ENCODE measurements at places on chromosomes 7 and 10.

DNA sequence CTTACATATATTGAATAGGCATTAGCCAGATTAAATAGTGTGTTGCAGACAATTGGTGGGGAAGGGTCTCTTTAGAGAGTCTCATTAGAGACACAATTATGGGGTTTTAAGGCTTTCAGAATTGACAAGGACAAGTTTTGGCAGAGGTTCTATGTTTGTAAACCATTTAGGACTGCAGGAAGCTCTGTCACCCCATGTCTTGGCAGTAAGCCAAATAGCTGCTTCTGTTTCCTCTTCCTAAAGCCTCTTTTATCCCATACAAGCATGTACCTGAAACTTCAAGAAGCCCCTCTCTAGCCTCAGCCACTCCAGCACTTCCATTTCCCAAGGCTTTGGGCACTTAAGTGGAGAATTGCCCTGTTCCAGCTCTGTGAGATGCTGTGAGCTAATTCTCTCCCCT is 21.8 kb upstream of the LRRC4 start:
- DNase-seq = no peak

GRCh38 chr10:95499482-95499989 is 61.6 kb downstream of the SORBS1 start:
- no peak for DNase-seq

DNA sequence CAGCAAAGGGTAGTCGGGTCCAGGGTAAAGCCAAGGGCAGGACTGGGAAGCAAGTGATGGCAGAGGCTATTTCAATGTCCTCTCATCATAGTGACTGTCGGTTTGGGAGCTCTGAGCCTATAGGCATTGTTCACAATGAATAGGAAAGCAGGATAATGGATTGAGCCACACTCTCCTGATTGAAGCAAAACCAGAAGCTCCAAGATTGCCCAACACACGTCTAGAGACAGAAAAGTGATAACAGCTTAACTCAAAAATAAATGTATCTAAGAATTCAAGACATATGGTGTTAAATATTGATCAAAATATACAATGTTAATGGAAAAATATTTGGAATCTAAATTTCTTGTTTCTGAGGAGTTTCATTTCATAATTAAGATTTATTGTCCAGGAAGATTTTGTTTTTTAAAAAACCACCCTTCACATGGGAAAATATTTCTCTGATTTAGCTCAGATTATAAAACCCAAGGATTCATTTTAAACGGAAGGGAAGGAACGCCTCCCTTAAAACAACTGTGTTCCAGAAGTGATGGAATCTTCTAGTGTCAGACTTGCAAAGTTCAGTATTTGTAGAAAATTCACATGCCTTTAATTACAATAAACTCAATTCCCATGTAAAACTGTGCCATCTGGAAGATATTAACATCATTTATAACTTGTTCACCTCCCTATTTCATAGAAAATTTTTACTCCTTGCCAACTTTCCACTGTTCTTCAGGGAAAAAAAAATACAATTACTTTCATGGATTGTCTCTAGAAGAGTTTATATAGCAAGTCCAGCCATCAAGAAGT is 54.5 kb downstream of the NRP1 start:
- DNase-seq = no peak

DNA sequence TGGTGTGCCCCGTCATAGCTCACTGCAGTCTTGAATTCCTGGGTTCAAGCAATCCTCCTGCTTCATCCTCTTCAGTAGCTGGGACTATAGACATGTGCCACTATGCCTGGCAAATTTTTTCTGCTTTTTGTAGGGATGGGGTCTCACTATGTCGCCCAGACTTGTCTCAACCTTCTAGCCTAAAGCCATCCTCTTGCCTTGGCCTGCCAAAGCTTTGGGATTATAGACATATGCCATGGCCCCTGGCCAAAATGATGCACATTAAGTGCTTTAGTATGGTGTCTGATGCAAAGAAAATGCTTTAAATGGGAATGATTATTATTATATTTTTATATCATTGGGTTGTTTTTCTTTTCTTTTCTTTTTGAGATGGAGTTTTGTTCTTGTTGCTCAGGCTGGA is 33.2 kb upstream of the VCL start:
- DNase-seq = no peak

- no peak for DNase-seq
These were observed 74.4 kb downstream of the CFAP58 start for GRCh38 chr10:104427989-104428388.

GRCh38 chr7:429828-430180 is 89.8 kb downstream of the PDGFA start:
- DNase-seq = no peak

GRCh38 chr10:7417103-7417623 is 6.3 kb upstream of the SFMBT2 start:
- no peak for DNase-seq

- DNase-seq = no peak
These were observed 71.1 kb upstream of the CUX1 start for GRCh38 chr7:101746314-101746713.

- DNase-seq = no peak
These were observed 348.5 kb upstream of the PRKCQ start for GRCh38 chr10:6928586-6928985.

GRCh38 chr10:89301232-89301631 is 614 bp upstream of the IFIT2 start:
- no peak for DNase-seq

GRCh38 chr7:139035586-139036353 is at the start of gene ZC3HAV1L:
TSS of gene ZC3HAV1L (minus strand) at chr7:139036042. CDS start at chr7:139036017, 25 bp downstream.
- no peak for DNase-seq

DNA sequence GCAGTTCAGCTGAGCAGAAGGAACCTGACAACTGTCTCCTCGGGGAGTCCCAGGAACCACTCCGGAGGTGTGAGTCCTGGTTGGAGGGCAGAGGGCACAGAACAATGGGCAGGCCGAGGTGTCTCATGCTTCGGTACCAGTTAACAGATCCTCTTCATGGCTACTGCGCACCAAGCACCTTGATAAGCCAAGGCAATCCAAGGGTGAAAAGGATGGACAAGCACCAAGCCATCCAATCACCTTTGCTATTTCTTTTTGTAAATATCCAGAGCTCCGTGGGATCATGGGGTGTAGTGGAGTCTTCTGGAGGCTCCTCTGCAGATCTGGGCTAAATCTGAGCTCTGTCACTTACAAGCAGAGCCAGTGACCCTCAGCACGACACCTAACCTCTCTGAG is 233.5 kb downstream of the WDR11 start:
- no peak for DNase-seq

GRCh38 chr10:43700306-43700705 is 51.6 kb upstream of the ZNF32 start:
- no peak for DNase-seq

DNA sequence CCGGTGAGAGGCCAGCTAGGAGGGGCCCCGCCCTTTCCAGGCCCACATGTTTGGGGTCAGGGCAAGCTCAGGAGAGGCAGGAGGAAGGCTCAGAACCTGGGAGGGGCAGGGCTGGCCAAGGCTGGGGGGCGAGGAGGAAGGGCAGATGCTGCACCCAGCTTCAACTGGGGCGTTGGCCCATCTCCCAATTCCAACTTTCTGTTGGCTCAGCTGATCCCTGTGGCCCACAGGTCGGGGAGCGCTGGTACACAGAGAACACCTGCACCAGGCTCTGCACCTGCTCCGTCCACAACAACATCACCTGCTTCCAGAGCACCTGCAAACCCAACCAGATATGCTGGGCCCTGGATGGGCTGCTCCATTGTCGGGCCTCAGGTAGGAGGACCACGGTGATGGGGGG is 40.1 kb downstream of the ZAN start:
- no peak for DNase-seq

DNA sequence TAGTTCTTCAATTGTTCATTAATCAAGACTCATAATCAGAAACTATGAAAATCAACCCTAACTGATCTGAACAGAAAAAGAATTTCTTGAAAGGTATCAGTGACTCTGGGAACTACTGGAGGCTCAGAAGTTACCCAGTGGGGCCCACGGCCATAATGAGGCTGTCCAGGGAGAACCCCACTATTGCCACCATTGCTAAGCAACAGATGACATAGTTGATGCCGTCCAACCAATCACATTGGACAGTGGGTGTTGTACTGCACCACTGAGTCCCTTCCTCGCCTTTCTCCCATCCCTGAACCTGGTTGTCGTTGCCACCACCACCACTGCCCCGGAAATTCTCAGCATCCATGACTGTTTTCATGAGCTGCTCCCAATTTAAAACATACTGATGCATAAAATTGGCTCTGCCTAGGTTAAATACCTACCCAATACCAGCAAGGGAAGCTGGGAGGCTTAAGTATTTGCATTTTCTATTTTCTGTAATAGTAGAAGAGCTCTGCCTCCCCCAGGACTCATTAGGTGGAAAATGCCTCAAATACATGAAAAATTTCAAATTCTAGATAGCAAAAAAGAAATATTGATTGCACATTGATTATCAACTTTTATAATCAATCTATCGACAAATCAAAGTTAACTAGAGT is 26.7 kb upstream of the USP6NL start:
- no peak for DNase-seq

GRCh38 chr7:16851829-16852228 is 30.0 kb downstream of the AGR3 start:
- DNase-seq = no peak

DNA sequence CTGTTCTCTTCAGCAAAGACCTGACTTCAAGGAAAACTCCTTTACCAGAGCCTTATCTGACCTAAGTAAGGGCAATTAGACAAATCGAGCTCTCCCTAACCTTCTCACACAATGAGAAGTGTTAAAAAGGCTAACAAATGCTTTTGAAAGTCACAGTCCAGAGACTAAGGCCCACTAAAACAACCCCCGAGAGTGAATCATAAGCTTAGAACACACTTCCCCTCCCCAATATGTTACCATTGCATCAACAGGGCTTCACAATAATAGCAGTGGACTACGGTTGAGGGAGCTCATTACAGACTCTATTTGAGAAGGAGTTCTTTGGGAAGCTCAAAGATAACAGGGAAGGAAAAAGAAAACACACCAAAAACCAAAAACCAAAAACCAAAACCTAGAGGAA is 28.6 kb upstream of the ZEB1 start:
- DNase-seq = no peak

GRCh38 chr10:49106451-49106850 is 8.9 kb downstream of the VSTM4 start:
- no peak for DNase-seq

DNA sequence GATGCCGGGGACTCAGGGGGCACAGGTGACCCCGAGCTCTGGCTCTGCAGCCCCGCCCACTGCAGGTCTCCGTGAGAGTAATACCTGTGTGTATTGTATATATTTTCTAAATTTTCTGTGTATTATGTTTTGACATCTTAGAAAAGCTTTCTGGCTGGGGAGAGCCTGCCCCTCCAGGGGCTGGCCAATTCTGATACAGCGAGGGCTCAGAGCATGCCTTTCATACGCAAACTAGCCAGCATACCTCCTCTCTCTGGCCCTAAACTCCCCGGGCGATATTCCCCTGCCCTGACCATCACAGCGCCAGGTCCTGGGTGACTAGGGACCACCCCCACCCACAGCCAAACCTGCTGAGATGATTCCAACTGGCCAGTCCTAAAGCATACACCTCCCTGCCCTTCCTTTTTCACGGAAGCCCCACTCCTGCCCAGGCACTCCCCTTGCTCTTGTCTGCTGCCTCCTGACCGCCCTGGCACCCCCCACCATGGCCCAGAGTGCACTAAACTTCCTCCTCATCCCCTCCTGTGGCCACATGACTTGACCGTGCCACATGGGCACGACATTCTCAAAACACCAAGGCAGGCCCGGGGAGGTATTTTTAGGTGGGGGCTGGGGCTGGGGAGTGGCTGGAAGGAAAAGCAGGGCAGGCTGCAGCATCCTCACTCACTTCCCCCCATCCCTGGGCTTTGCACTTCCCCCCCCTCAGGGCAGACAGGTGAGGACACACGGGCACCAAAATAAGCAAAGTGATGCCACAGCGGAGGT is 61.5 kb downstream of the INSIG1 start:
- DNase-seq = no peak

- DNase-seq = peak; percentile 2
These were observed 162.3 kb downstream of the ITGB1 start for GRCh38 chr10:32795598-32796183.

GRCh38 chr10:69096045-69096444 is 8.1 kb downstream of the SRGN start:
- DNase-seq = no peak

Data from DMS 273 treated with DMSO at 0.1 percent for 48 hours (cell line).